Breast epithelium (tissue), 4 donors: ENCODE measurements at places on chromosomes 5 and 9. TPM values are rescaled to one million over a fixed set of nuclear protein-coding genes. Genes with fewer than 3 reads are reported as not detected.

HNRNPAB gene
- 68.9 TPM for total RNA-seq

CHSY3 gene
- 3.7 TPM for total RNA-seq

CDH6 gene
- total RNA-seq = 3.9 TPM

DNA sequence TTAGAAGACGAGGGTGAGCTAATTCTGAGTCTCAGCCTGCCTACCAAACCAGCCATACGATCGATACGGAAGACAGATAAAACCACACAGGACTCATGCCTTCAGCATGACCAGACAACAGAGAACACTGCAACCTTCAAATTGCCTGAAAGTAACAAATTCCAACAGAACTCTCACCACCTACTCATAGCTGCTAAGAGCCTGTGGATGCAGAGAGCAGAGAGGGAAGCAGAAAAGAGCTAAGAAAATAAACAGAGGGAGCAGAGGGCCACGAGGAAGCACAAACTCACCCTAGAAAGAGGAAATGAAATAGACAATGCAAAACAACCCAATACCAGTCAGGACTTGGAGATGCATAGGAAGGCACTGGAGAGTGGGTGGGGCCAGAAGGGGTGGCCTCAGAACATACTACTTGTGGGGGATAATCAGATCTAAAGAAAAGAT is 86.7 kb upstream of the TAS2R1 start:
- no peaks in the 10 kb centered on the region for H3K4me1 ChIP-seq
- peaks cover 4% of the 10 kb centered on the region for H3K27me3 ChIP-seq
- no peaks in the 10 kb centered on the region for H3K36me3 ChIP-seq
- DNase-seq = no peak

GRCh38 chr9:115601434-115601833 is 483.5 kb upstream of the TNC start:
- no peaks in the 10 kb centered on the region for H3K4me1 ChIP-seq
- H3K36me3 ChIP-seq = no peaks in the 10 kb centered on the region
- no peaks in the 10 kb centered on the region for H3K27me3 ChIP-seq
- no peak for DNase-seq
- no peak overlapping the region for H3K4me3 ChIP-seq
- H3K27ac ChIP-seq = no peak overlapping the region

DNA sequence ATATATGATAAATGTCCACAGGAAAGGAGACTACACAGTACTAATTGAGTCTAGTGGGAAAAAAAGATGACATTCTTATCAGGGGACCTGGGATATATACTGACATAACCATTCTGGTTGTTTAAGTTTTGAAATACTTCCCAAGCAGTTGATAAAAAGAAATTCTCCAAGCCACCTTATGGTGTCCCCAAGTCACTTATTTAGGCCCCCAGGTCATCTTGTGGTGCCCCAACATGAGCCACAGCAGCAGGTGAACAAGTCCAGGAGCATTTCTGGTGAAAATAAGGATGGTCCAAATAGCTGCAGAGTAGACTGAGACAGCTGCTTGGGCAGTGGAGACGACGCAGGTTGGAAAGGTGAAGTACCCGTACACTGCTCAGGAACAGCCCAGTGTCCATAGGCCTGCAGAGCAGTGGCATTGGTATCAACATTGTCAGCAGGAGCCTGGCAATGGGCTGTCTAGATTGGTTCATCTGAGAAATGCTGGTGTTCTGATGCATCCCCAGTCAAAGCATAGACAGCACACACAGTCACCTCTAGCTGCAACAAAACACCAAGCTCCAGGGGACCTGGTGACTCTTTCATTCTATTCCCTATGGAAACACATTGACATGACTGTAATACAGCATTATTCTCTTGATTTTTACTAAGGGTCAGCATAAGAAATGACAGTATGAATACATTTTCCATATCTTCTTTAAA is 430.6 kb downstream of the NR2F1-AS1 start:
- H3K27me3 ChIP-seq = no peaks in the 10 kb centered on the region
- H3K4me3 ChIP-seq = no peak overlapping the region
- no peak for DNase-seq
- H3K4me1 ChIP-seq = no peaks in the 10 kb centered on the region
